ENCODE measurements at places on chromosomes 11 and 22.

DNA sequence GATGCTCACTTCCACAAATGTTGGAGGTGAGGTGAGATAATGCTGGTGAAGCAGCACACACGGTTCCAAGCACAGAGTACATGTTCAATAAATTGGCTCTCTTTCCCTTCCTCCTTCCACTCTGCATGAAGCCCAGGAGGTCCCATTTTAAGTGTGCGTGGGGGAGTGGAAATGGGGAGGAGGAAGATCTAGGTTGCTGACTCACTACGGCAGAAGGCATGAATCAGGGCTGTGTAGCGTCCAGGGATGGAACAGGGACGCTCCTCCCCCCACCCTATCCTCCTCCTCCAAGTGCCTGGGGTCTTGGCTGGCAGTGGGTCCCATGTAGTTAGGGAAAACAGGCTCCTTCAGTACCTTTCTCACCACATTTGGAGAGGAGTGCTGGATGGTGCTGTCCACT lies 44.2 kb downstream of the TRIM66 start:
- DNase-seq: no peak

DNA sequence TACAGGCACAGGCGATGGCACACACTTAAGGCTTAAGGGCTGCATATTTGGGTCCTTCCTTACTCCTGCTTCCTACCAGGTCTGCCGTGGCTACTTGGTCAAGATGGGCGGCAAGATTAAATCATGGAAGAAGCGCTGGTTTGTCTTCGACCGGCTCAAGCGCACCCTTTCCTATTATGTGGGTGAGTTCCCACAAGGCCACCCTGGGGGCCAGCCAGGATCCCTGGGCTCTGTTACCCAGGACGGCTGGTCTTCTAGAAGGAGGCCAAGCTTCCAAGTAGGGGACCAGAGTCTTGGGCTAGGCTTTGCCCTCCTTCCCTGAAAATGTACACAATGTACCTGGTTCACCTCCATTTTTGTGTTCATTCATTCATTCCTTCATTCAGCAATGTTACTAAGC lies 29.1 kb downstream of the TREH start:
- DNase-seq: no peak

GRCh38 chr11:110081462-110082376 lies 11.5 kb upstream of the ZC3H12C start:
- no peak for DNase-seq

GRCh38 chr11:74670171-74670570 lies 61.1 kb downstream of the CHRDL2 start:
- DNase-seq: no peak

DNA sequence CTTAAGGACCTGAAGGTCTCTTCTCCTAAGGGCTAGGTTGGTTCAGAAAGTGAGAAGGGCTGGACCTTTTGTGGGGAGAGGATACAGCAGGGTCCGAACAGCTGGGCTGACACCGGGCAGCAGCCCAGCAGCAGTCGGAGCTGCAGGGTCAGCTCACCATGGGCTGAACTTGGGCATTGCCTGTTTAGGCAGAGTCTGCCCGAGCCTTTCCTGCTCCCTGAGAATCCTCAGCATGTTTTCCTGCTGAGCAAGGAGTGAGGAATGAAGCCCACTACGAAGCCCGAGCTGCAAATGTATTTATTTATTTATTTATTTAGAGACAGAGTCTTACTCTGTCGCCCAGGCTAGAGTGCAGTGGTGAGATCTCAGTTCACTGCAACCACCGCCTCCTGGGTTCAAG lies 83.9 kb downstream of the PTPRJ start:
- DNase-seq: no peak

- no peak for DNase-seq
Measured at GRCh38 chr22:49403102-49403501, 424.6 kb downstream of the BRD1 start.

DNA sequence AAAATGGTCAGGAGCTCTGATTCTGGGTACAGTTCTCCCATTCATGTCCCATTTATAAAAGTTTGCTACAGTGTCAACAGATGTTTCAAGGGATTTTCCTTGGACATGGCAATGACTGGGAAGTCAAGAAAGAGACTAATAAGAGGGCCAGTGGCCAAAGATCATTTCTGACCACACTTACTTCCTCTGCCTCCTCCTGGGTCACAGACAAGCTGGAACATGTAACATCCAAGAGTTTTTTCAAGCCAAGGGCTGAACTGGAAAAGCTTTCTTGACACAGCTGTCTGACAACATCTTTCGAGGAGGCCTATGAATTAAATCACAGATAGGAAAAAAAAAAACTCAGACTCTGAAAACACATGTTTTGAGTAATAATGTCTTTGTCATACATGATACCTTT lies 8.7 kb downstream of the COMMD9 start:
- DNase-seq: no peak

GRCh38 chr11:62908468-62909072 lies 12.6 kb downstream of the CHRM1 start:
- DNase-seq: no peak

GRCh38 chr22:46054091-46055073 lies 77.4 kb upstream of the WNT7B start:
- peak; percentile 60 for DNase-seq

- no peak for DNase-seq
Measured at GRCh38 chr22:48711031-48711431, 1116.6 kb downstream of the BRD1 start.

- DNase-seq: no peak
Measured at GRCh38 chr11:64318766-64319761, 1.1 kb downstream of the PRDX5 start.

GRCh38 chr22:47001288-47001687 lies 238.8 kb downstream of the TBC1D22A start:
- DNase-seq: no peak

- DNase-seq: no peak
Measured at GRCh38 chr22:32701034-32701433, 100.5 kb upstream of the TIMP3 start.

- no peak for DNase-seq
Measured at GRCh38 chr11:115333949-115334348, 170.3 kb downstream of the CADM1 start.

DNA sequence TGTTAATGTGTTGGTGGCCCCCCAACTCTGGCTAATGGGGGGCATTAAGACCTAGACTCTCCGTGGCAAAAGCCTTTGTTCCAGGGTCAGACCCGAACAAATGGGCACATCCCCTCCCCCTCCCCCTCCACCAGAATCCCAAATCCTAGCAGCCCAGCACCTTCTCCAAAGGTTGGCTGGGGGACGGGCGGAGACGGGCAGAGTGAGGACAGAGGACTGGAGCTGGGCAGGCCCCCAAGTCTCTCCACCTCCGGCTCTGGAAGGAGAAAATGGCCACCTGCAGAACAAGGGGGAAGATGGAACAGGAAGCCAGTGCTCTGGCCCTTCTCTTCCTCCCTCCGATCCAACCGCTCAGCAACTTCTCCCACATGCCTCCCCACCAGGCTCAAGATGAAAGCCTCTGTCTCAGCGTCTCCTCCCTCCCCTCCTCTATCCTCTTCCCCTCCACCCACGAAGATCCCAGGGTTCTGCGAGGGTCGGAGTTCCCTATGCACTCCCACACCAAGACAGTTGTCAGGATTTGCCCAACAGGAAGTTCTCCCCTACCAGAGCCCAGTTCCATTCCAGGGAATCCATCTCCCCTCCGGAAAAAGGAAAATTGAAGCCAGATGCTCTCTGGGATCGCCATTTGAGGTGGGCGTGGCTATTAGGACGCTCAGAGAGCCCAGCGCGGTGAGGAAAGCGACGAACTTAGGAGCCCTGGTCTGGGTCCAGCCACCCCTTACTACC lies 20.1 kb downstream of the ADA2 start:
- no peak for DNase-seq

DNA sequence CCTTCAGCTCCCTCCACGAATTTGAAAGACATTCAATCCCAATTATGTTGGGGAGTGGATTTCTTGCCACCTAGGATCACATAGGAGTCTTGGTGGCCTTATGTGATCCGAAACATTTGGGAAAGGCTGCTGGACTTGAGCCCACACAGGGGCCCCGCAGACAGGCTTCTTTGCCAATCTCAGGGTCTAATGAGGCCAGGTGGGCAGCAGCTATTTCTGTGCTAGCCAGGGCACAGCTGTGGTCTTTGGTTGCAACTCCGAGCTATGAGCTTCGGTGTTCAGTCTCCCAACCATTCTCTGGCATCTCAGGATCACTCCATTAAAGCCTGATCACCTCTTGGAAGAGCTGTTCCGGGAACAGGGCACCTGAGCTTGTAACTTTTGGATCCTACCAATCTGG lies 84.4 kb downstream of the TP53I11 start:
- no peak for DNase-seq

DNA sequence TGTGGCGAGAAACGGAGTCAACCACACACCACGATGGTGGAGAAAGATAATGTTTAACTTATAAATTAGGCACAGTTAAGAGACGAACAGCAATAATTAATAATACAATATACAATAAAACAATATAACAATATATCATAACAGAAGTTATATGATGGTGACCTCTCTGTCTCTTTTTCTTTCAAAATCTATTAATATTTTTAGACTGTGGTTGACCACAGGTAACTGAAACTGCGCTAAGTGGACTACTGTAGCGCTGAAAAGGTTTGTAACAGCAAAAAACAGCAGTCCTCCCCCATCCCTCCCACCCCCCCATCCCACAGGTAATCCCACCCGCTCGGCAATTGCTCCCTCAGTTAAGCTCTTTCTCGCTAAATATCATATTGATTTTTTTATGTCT lies 3.6 kb upstream of the SSTR3 start:
- DNase-seq: no peak

- DNase-seq: no peak
Measured at GRCh38 chr22:20413217-20414058, 19.5 kb downstream of the ZNF74 start.

DNA sequence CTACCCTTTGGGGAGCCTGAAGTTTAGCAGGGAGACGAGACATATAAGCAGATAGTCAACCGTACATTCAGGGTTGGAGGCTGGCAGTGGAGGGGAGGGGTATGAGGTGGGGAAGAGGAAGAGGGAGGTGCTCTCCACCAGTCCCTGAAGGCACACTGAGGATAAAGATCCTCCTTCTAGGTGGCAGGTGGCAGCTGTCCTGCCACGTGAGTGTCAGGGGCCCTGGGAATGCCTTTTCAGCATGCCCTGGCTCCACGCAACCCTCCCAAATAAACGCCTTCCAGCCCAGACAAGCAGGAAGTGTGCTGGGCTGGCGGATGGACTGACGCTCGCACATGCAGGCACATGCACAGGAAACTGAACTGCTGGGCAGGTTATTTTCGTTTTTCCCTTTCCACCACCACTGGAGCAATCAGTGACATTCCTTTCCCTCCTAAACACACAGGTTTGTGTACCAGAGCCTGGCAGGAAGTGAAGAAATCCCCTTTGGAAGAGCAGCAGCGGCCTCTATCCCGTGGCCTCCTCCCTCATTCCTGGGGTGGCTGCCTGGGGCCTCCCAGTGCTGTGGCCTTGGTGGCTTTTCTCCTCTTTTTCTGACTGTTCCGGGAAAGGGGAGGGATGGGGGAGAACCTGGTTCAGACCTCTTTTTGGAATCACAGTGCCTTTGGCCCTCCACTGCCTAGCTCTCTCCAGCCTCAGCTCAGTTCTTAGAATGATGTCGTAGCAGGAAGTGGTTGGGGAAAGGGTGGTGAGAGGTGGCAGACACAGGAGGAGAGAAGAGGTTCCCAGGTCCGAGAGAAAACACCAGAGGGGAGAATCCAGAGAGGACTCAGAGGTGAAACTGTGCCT lies 157.0 kb upstream of the TIMP3 start:
- peak; percentile 56 for DNase-seq

- DNase-seq: no peak
Measured at GRCh38 chr11:118622376-118623268, 15.2 kb downstream of the PHLDB1 start.

GRCh38 chr11:64583296-64584262 lies 7.4 kb upstream of the SLC22A12 start:
- DNase-seq: no peak

- no peak for DNase-seq
Measured at GRCh38 chr22:49995361-49996118, 17.0 kb downstream of the IL17REL start.

- DNase-seq: no peak
Measured at GRCh38 chr11:81895258-81895657, 838.4 kb downstream of the FAM181B start.

DNA sequence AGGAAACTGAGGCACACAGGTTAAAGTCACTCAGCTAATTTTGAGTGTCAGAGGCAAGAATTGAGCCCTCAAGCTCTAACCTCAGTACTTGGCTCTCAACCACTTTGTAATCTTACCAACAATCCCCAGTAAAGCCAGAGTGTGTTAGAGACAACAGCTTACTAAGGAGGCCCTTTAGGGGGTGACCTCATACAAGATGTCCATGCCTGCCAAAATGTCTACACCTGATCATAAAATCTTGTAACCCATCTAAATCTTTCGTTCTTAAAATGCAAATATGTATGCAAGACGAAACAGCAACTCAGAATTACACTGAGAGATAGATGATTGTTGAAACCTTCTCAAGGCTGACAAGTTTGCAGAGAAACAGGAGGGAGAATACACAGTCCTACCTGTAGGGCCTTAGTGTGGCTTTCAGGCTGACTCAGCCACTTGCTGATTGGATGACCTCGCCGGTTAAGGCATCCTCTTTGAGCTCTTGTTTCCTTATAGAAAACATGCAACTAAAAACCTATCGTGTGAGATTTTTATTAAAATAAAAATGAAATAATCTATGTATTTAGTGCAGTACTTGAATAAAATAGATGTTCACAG lies 143.2 kb downstream of the OPCML start:
- no peak for DNase-seq

DNA sequence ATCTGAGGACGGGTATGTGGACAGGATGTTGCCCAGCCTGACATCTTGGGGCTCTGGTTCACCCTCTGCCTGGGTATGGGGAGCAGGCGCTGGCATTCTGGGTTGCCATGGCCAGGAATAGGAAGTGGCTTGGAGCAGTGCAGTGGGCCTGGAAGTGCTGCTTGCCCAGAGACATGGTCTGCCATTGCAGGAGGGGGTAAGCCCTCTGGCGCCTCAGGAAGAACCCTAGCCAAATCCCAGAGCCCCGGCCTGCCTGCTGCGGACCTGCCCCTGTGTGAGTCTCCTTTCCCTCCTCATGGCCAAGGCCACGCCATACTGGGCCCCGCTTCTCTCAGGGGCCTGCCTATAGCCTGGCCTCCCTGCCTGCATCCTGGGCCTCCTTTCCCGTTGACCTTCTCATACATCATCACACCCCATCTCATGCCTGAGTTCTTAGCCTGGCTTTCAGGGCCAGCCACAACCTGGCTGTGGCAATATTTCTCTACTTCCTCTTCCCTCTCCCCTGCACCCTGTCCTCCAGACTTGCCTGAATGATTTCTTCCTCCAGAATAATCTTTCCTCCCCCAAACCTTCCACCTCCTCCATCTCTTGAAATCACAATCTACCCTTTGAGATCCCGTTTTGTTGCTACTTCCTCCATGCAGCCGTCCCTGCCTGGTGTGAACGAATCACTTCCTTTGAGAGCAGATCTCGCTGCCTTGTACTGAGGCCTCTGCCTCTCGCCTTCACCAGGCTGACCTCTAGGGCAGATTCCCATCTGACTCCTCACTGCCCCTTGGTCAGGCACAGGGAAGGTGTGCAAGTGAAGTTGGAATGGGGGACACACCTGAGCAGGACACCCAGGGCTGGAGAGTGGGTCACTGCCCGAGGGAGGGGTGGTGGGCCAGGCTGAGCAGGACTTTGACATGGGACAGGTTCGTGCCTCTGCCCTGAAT lies 5.2 kb downstream of the CAPN5 start:
- no peak for DNase-seq
